ENCODE measurements at places on chromosomes 4 and X.

- no peak for DNase-seq
Measured at GRCh38 chrX:155334486-155335336, at the start of gene CLIC2. TSS of gene CLIC2 (minus strand) at chrX:155334614. CDS start at chrX:155334427, 187 bp downstream.

DNA sequence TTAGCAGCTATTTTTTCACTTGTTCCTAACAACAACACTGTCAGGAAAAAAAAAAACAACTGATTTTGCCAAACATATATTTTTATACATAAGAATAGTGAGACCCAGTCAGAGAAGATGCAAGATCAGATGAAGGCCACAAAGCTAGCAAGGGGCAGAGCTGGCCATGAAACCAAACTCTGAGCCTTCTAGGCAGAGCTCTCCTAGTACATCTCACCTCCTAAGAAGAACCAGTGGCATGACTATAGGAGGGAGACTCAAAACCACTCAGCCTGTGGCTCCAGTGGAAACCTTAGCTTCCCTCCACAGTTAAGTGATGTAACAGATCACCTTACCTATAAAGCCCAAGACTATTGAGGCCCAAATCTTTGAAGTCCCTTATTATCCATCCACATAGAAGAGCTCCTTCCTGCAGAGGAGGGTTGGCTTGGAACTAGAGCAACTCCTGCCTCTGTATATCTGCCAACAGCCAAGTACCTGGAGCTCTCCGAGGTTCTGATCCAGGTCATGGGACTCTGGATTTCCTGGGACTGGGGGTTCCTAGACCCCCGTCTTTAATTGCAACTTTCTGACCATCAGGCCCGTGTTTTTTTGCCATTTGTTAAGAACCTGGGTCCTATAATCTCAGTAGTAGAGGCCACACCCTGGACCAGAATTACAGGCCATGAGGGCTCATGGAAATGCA is 136.5 kb downstream of the SH3KBP1 start:
- DNase-seq: no peak

DNA sequence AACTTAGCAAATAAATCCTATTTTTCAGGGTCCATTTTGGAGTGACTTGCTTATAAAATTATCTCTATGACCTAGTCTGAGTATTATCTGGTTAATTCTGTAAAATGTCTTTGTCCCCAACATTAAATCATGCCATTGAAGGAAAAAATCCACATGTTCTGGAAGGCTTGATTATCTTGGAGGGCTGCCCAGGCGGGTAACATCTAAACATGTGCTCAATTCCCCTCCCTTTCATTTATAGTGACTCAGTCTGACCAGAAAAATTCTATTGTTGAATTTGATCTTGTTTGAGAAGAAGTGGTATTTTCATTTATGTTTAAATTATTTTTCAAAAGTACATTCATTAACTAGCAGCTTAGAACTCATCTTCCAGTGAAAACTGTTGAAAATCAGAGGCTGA is 55.4 kb upstream of the SLC10A7 start:
- DNase-seq: no peak

DNA sequence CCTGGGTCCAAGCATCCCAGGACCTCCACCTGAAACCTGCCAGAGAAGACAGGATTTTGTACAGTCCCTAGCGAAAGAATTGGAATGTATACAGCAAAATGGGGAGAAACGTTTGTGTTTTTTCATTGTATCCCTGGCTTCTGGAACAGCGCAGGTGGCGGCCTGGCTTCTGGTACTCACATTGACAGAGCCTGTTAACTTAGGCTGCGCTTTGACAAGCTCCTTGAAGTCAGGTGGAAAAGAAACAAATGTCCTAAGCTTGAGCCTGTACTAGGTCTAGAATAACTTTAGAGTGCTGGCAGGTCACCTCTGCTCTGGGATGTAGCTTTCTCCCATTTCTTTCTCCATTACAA is 343.7 kb upstream of the KLF3 start:
- DNase-seq: no peak

GRCh38 chr4:14254926-14255325 is 627.4 kb upstream of the BOD1L1 start:
- no peak for DNase-seq

- DNase-seq: no peak
Measured at GRCh38 chr4:38241541-38241940, 281.3 kb downstream of the PTTG2 start.

DNA sequence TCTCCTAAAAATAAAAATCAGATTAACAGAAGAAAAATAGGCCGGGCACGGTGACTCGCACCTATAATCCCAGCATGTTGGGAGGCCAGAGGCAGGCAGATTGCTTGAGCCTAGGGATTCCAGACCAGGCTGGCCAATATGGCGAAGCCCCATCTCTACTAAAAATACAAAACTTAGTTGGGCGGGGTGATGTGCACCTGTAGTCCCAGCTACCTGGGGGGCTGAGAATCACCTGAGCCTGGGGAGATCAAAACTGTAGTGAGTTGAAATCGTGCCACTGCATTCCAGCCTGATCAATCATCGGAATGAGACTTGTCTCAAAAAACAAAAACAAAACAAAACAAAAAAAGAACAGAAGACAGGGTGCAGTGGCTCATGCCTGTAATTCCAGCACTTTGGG is 32.8 kb upstream of the NOCT start:
- no peak for DNase-seq

DNA sequence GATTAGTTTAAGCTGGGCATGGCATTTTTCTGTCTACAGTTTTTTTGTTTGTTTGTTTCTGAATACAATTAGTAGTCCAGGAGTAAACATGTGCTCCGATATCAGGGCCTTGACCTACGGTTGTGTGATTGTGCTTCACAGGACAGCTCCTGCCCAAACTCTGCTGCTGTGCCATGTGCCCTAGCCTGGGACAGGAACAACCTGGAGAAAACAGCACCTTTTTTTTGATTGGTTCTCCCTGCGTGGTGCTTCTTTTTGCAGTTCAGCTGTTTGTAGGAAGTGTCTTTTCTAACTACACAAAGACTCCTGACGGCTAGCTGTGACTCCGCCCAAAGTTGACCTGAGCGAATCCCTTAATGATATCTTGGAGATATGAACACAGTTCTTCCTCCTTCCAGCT is 158.8 kb downstream of the ATP10D start:
- no peak for DNase-seq

DNA sequence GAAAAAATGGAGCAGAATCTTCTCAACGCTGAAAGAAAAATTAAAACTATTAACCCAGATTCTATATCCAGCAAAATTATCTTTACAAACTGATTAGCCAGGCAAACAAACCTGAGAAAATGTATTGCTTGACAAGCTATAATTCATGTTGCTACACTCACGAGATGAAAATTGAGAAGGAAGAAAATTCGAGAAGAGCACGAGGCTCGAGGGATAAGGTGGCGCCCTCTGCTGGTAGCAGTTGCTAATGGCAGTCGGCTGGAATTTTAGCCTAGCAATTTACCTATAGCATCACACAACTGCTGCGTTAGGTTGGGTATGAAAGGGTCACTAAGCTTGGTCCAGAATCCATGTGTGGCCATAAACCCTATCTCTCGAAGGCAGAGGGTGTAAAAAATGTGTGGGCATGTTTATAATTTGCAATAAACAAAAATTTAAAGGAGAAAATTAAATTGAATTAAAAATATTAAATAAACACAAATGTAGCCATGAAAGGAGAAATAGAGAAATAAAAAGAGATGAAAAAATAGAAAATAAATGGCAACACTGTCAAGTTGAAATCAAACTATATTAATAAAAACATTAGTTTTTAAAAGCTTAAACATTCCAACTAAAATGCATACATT is 126.6 kb downstream of the PPP4R3C start:
- no peak for DNase-seq

GRCh38 chrX:137101273-137101990 is 67.6 kb upstream of the GPR101 start:
- no peak for DNase-seq

DNA sequence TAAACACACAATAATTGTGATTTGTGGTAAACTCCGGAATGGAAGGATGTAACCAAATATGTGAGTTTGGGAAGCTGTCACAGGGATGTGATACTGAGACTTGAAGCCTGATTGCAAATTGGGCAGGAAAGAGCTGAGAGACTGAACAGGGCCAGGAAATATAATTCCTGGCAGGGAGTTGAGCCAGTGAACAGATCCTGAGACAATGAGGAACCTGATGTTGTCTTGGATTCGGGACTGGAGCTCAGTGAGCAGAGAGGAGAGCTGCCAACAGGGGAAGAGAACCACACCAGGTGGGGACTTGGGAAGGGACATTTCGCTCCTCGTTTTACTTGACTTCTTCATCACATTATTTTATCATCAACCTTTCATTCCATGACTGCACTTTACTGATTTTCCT is 386.0 kb downstream of the TLL1 start:
- no peak for DNase-seq

- peak; percentile 16 for DNase-seq
Measured at GRCh38 chr4:153465615-153466080, 512 bp upstream of the TMEM131L start.

Measured in hypothalamus (tissue), 51 donors.